ENCODE measurements at places on chromosomes 7 and 10.

- DNase-seq, result no peak
These were observed 338.8 kb downstream of the NRG3 start for GRCh38 chr10:82213784-82214183.

GRCh38 chr7:81743665-81744064 is 26.2 kb downstream of the HGF start:
- no peak for DNase-seq

GRCh38 chr7:92517631-92518030 is 10.7 kb downstream of the PEX1 start:
- no peak for DNase-seq

GRCh38 chr10:52578871-52579405 is 193.6 kb downstream of the MBL2 start:
- DNase-seq, result no peak

GRCh38 chr7:131482800-131483199 is 73.6 kb downstream of the PODXL start:
- no peak for DNase-seq

DNA sequence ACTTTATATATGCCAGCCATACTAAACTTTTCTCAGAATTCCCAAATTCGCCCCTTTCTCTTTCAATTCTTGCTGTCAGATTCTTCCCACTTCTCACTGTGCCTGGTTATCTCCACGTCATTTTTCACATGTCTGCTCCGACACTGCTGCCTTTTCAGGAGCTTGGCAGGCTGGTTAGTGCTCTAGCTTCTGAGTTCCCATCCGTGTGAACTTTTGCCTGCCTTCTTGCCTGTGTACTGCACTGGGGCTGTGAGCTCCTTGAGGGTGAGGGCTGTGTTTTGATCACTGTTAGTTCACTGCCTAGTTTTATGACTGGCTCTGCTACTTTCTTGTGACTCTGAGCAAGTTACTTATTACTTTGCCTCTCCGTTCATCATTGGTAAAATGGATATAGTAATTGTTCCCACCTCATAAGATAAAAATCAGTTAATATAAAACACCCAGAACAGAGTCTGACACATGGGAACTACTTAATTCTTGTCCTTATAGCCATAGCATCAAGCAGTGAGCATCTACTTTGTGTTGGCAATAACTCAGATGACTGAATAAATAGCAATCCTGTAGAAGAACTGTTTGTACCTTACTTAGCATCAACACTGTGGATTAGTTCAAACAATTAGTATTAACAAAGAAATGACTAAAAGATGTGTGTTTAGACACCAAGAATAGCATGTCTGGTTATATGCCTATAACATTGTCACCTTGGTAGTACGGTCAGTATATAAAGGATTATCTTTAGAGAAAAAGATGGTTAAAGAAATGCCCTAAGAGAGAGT is 5.5 kb downstream of the GSTO1 start:
- DNase-seq, result no peak

GRCh38 chr10:107915215-107915610 is 750.7 kb upstream of the SORCS1 start:
- no peak for DNase-seq

GRCh38 chr7:1926908-1927306 is 256.8 kb downstream of the ELFN1 start:
- no peak for DNase-seq

GRCh38 chr10:71233482-71233892 is 21.1 kb downstream of the UNC5B start:
- no peak for DNase-seq

DNA sequence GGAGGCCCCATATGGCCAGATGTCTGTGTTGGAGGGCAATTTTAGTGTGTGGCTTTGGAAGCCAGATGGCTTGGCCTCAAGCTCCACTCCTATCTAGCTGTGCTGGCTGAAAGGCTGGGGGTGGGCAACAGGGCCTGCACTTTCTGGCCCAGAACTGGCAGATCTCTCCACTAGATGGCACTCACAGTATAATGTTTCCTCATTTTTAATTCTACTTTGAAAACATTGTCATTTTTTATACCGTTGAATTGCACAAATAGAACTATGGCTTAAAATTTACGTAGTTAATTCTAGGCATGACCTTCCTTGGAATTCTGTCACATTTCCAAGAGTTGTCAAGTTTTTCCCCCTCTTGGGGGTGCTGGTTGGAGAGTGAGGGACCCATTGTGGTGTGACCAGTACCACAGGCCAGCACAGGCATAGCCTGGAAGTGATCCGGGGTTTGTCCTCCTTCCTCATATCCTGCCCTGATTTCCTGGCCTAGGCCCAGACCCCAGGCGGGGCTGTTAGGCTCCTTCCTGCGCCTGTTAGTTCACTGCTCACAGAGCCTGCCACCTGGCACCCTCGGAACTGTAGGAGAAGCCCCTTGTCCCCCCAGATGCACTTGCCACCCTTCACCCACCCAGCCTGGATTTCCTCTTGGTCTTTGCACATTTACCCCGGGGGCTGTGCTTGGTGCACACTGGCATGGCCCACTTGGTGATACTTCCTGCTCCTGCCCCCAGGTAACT is 52.8 kb downstream of the ARHGAP22 start:
- DNase-seq, result peak; percentile 45

GRCh38 chr7:69847921-69848612 is 249.8 kb downstream of the AUTS2 start:
- no peak for DNase-seq

DNA sequence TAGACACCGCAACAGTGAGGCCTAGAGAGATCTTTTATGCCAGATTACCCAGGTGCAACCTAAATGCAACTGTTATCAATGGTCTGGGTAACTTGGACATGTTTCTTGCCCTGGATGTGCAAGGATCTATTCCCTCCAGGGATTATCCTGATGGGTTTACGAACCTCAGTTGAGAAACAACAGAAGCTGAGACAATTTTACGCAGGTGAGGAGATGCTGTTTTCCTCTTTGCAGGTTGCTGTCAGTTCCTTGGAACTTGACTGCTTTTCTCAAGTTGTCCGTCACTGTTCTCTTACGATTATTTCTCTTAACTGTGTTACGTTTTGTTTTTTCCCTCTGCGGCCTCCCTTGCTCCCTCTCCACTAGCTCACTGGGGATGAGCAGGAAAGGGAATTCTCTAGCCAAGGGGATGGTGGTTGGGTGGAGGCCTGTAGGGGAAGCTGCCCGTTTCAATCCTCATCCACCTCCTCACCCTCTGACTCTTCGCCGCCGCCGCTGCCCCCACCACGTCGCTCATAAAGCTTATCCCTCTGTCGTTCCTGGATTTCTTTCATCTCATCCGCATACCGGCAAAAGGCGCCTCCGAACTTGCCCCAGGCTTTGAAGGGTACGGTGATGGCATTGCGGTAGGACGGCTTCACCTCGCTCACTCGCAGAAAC is 1.2 kb downstream of the PURB start:
- DNase-seq, result no peak

- DNase-seq, result no peak
These were observed 197.7 kb upstream of the FRMD4A start for GRCh38 chr10:14528450-14528849.

- DNase-seq, result no peak
These were observed 8.5 kb upstream of the METTL27 start for GRCh38 chr7:73850781-73851207.

DNA sequence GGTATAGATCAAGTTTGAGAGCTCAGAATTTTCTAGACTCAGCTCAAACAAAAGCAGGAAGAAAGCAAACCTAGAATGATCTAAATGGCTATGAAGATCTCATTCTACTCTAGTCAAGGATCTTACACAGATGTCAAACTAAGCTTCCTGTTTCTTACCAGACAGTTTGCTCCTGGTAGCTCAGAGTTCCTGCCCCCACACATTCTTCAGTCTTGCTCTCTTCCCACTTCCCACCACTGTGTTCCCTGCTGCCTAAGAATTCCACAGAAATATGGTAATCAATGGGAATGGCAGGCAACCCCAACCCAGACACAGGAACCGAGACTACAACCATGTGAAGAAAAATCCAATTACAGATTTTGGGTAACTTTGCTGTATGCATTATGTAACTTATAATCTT is 133.4 kb upstream of the PTN start:
- DNase-seq, result no peak

GRCh38 chr10:86798611-86799010 is 42.2 kb downstream of the BMPR1A start:
- DNase-seq, result no peak

DNA sequence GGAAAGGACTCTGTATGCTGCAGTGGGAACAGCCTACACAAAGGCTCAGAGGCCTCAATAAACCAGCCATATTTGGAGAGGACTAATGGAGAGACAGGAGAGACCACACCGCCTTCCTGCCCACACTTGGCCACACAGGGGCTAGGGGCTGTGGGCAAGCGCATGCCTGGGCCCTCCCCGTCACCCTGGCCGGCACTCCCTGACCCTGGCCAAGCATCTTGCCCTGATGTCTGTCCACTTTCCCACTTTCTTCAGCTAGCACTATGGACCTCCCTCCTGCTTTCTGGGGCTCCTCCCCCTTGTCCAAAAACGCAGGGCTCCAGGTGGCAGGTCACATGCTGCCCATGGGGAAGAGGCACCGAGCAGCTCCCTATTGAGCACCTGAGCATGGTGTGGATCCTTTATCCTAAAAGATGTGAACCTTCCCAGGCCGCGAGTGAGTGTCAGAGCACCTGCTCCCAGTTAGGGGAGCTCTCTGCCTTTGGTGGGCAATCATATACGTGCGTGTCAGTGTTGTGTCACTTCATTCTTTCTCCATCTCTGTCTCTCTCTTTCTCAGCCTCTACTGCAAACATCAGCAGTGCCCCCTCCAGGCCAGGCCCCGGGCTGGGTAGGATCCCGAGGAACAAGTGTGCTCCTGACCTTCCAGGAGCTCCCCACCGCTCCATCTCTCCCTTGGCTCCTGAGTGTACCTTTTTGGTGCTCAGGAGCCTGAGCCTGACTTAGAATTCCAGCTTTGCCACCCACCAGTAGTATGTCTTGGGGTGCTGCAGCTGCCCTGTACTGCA is 74.0 kb downstream of the ZMIZ1 start:
- DNase-seq, result no peak

GRCh38 chr7:38594949-38595348 is 36.2 kb downstream of the AMPH start:
- no peak for DNase-seq

GRCh38 chr7:30977896-30978564 is 14.3 kb downstream of the GHRHR start:
- DNase-seq, result no peak

- no peak for DNase-seq
These were observed 71.5 kb downstream of the SLC35B4 start for GRCh38 chr7:134245253-134245652.

- DNase-seq, result no peak
These were observed 33.4 kb upstream of the ABLIM1 start for GRCh38 chr10:114691442-114691941.

GRCh38 chr10:79156334-79157274 is 87.8 kb downstream of the ZMIZ1 start:
- DNase-seq, result no peak

DNA sequence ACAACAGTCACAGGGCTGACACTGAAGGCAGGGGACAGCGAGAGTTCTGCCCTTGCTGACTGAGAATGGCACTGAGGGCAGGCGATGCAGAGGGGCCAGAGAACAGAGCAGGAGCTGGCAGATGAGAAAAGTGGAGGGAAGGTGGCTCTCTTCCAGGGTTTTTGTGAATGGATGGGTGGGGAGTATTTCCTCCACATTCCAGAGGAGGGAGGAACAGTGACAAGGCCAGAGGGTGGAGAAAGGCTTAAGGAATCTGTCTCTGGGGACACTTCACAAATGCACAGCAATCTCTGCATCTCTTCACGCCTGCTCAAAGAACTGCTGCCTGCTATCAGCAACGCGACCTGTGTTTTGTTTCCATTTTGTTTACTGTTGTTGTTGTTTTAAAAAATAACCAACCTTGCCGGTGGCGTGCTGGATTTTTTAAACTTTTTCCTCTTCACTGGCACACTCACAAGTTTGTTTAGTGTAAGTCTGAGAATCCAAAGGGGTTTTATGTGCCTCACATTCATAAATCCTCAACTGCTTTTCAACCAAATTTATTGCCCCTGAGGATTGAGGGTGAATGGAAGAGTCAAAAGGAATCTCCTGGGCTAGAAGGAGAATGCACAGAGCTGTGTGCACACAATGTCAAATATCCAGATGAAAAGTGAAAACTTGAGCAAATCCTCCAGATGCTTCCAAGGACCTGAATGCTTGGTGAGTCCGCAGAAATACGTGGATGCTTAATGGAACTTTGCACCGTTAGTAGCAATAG is 129.3 kb downstream of the GLI3 start:
- no peak for DNase-seq

GRCh38 chr7:94949532-94949931 is 42.1 kb downstream of the PPP1R9A start:
- no peak for DNase-seq

DNA sequence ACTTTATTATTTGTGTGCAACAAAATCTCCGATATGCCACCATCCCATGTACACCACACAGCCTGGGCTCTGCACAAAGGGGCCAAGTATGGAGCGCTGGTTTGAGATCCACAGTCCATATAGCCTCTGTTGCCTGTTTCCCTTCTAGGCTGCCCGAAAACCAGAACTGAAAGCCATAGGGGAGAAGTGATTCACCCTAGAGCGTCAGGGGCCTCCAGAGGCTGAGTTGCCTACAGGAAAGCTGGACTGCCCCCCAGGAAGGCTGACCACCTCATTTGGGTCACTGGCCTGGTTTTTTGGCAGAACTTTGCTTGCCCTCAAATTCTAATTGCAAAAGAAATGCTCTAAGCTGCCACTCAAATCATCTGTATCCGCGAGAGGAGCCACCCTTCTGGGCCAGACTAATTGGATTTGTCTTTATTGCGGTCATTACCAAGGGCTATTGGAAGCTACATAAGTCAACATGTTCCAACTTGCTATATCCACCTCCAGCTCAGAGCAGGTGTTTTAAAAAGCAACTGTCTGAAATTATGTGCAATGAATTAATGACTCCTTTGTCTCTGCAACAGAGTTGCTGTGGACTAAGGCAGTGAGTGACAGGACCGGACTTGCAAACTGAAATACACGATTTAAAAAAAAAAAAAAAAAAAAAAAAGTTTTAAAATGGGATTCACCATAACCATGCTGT is 28.3 kb upstream of the FRMD4A start:
- DNase-seq, result no peak

DNA sequence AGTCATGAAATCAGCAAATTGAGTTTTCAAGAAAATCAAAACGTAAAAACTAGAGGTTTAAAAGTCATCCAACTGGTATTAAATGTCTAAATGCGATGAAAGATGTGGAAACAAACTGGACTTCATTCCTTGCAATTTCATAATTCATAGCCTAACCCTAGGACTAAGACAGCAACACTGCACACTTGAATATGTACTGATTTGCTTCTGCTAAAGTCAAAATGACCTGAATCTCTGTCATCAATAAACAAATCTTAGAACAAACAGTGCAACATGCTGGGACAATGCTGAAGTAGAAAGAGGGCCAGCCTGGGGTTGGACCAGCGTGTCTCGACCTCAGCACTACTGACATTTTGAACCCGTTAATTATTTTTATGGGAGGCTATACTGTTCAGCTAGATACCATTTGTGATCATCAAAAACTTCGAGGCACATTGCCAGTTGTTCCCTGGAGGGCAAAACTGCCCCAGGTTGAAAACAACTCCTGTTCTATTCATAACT is 47.1 kb downstream of the MYOF start:
- DNase-seq, result no peak

All from GDM1 (cell line).